ENCODE measurements at places on chromosomes 11 and 22.

GRCh38 chr22:26447584-26448329 is 18.7 kb downstream of the ASPHD2 start:
- DNase-seq: no peak

DNA sequence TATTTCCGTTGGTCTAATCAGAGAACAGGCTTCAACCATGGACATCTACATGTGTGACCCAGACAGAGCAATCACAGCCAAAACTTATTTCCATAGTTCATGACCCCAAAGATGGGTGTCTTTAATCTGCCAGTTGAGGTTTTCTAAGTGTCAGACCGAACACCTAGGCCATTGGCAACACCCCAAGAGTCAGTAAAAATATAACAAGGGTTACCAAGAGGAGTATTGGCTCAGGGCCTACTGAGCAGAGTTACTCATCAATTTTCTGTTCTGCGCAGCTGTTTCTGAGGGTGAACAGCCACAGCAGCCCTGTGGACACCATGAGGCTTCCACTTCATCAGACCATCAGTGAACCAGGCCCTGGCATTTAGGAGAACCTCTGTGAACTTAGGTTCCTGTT is 18.8 kb downstream of the GUCD1 start:
- DNase-seq: no peak

- DNase-seq: no peak
Observed at GRCh38 chr11:3165916-3166267, 782 bp upstream of the OSBPL5 start.

- DNase-seq: no peak
Observed at GRCh38 chr11:79264284-79264683, 176.5 kb downstream of the TENM4 start.

- DNase-seq: no peak
Observed at GRCh38 chr11:115670538-115671205, 166.5 kb upstream of the CADM1 start.

DNA sequence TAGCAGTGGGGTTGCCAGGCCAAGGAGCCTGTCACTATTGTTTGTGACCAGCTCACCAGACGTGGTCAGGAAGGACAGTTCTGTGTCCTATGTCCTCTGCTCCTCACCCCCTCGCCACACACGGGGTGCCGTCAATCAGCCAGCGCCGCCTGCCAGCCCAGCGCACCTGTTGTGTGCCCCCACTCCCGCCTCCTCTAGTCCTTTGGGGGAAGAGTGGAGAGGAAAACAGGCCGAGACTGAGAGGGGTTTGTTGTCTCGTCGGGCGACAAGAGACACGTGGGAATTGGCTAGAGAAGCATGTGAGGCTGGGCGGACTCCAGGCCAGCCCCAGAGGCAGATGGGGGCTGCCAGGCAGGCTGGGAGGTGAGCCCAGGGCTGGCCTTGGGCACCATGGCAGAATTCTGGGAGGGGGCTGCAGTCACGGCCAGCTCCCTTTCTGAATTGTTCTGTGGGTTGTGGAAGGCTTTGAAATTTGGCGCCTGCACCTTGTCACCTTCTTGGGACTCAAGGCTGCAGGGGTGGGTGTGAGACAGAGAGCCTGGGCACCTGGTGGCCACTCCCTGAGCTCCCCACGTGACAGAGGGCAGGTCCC is 3.1 kb upstream of the KCNQ1OT1 start:
- DNase-seq: no peak

All from CD4-positive, alpha-beta T cell treated with Interleukin-1 beta for 1 hour (primary cell).